ENCODE measurements at places on chromosomes 6 and 20. TPM values are rescaled to one million over a fixed set of nuclear protein-coding genes. Genes with fewer than 3 reads are reported as not detected.
A peak's percentile ranks its signal among the peaks of the same experiment; 100 is the strongest.

DNA sequence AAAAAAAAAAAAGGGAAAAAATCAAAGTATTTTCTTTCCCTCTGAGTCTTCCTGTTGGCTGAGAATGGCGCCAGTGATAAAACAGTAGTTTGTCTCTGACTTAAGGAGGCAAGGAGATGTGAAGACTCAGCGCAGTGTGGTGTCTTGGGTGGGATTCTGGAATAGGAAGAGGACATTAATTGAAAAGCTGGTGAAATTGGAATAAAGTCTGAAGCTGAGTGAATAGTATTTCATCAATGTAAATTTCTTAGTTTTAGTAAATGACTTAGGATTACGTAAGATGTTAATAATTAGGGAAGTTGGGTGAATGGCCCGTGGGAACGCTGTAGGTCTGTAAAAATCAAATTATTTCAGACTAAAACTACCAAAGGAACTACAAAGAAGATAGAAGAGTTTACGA, 122.8 kb upstream of the ZNF217 start:
- DNase-seq: no peak

DNA sequence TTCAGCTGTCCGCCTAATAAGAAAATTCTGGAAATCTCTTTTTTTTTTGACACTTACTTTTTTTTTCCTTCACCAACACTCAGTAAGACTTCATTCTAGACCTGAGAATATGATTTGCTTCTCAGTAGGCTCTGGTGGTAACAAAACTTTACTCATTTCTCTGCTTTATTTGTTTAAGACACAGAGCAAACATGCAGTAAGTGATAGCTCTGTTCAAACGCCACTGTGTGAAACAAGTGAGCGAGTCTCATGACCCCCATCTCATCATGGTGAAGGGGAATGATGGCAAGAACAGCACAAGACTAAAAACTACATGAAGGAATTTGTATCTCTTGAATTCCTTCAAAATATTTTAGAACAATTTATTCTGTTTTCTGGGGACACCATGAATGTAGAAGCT, 541.6 kb upstream of the POU3F2 start:
- DNase-seq: no peak

- no peak for DNase-seq
These were observed 348.3 kb upstream of the RSPO3 start for GRCh38 chr6:126770176-126770575.

DNA sequence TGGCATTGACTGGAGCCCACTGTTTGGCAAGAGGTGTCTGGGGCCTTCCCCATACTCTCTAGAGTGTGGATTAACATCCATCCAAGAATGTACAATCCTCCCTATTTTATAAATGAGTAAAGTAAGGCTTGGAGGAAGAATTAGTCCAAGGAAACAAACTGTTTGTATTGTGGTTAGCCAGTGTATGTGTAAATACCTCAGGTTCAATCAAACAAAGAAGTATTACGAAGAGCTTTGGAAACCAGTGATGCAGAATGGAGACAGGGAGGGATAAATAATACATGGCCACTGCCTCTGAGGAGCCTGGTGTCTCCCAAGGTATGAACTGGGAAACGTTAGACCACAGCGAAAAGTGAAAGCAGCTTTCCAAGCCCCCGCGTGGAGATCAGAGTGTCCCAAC, 226.6 kb upstream of the RIN2 start:
- no peak for DNase-seq

GRCh38 chr6:32152769-32153563, 975 bp upstream of the PPT2 start:
- DNase-seq: no peak

DNA sequence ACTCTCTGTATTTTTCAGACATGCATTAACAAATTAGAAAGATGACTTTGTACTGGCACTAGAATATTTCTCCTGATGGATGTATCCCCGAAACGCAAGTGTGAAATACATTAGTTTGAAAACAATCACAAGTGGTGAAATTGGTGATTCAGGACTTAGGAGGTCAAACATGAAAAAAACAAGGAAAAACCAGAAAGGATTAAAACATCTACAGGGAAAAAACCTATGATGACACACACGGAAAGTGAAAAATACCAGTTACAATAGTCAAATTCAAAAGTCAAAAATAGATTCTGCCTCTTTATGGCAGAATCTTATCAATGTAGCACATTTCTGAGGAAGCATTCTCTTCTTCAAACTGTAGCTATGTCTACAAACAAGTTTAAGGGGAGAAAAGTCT, 129.0 kb upstream of the SGK1 start:
- no peak for DNase-seq

GRCh38 chr20:43189554-43190331, at the start of gene PTPRT:
PTPRT (minus strand) TSS chr20:43189906; CDS start chr20:43189733, 173 bp downstream.
- DNase-seq: no peak

DNA sequence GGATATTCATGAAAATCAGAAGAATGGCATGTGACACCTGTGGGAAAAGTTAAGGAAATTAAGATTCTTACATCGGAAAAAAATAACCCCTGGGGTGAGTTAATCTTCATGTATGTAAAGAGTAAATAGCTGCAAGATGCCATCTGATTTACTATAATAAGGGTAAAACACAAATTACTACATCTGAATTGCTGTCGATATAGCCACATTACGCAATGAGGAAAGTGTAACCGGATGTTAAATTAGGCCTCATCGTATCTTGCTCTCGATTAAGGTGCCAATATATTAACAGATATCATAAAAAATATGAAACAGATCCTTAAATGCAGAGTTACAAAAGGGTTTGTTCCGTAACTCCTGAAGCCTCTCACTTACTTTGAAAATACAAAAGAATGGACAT, 87.4 kb upstream of the ID4 start:
- no peak for DNase-seq

- DNase-seq: peak; percentile 81
These were observed 4.6 kb upstream of the RAE1 start for GRCh38 chr20:57346477-57346876.

GRCh38 chr6:170156448-170157375, 134.2 kb downstream of the DLL1 start:
- DNase-seq: no peak

DNA sequence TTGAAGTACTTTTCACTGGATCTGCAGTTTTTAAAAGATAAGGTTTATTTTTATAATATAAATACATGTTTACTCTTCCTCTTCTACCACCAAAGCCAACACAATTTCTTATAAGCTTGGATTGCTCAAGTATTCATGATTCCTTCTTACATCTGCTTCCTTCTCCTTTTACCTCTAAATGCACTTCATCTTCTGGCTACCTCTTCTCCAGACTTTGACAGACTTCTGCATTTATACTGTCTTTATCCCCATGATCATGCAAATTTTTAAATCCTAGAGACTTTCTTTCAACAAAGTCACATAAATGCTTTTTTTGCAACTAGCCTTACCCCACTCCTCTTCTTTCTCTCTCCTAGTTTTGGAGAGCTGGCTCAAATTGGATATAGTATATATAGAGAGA, 142.9 kb downstream of the TFAP2B start:
- DNase-seq: no peak

GRCh38 chr6:81727876-81728517, 24.5 kb downstream of the TENT5A start:
- no peak for DNase-seq

- DNase-seq: no peak
These were observed 179.8 kb downstream of the SOD2 start for GRCh38 chr6:159513074-159513720.

DNA sequence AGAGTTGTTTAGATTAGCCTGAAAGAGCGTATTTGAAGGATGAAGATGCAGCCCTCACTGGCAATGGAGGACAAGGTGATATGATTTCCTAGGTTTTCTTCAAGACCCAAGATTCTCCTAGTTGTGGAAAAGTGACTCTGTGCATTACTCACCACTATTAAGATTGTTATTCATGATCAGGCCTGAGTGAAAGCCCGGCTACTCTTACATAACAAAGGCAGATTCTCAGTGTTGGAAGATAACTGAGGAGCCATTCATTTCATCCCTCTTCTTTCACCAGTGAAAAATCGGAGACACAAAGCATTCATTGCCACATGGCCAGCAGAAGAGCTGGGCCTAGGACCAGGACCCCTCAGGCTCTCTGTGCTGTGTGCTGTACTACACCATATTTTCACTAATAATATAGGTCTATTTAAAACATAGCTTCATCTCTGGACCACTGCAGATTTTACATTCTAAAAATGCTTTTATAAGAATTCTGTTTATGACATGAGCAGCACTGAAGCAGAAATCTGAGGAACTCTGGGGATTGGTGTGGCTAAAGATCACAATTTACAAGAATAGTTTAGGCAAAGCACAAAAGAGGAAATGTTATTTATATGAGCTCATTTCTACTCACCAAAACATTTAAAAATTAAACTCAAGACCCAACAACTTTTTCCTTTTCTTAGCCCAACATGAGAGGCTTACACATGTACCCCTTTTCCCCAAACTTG, 181.9 kb upstream of the CCN2 start:
- DNase-seq: peak; percentile 89

- no peak for DNase-seq
These were observed 144.9 kb downstream of the SOX4 start for GRCh38 chr6:21738180-21739094.

The TRERF1 gene
- 2.3 TPM for total RNA-seq

The NKX2-2 gene
- total RNA-seq: not detected

The PGC gene
- total RNA-seq: not detected

The RSPO3 gene
- total RNA-seq: not detected

The RRAGD gene
- total RNA-seq: 165 TPM

The HLA-DRB1 gene
- total RNA-seq: 2.0 TPM

The KIAA1755 gene
- not detected for total RNA-seq

The CCM2L gene
- total RNA-seq: 0.08 TPM

The DAAM2 gene
- 11.7 TPM for total RNA-seq

The RPRD1B gene
- 21.1 TPM for total RNA-seq

The BTNL2 gene
- total RNA-seq: not detected
